ENCODE measurements at places on chromosomes 5 and 9.

GRCh38 chr5:41465493-41466171, 44.8 kb downstream of the PLCXD3 start:
- DNase-seq, result no peak

DNA sequence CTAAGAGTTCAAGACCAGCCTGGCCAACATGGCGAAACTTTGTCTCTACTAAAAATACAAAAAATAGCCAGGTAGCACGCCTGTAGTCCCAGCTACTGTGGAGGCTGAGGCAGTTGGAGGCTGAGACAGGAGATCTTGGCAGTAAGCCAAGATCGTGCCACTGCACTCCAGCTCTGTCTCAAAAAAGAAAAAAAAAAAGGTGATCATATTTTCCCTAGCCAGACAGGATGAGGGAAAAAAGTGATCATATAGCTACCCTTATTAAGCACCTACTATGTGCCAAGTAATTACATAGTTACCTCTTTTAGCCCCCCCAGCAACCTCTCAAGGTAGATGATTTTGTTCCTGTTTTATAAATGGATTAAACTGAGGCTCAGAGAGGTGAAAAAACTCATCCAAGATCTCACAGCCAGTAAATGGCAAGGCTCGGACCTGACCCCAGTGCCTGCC, 18.1 kb upstream of the RPL26L1 start:
- no peak for DNase-seq

GRCh38 chr5:167294882-167295680, 996.4 kb upstream of the WWC1 start:
- DNase-seq, result no peak

DNA sequence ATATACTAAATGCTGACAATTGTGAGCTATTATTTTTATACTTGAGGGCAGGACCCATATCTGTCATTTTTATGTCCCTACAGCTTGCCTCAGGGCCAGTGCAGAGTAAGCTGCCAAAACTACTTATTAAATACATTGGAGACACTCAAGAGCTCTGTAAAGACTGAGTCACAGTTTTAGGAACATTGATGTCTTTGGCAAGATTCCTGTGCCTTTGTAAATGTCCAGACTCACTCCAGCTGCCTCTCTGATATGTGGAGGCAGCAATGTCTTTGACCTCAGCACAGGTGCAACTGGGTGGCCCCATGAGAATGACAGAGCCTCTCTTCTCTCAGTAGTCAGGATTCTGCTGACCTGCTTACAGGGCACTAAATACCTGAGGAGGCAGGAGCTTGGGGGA, 363.2 kb downstream of the OSTF1 start:
- DNase-seq, result no peak

- DNase-seq, result peak; percentile 64
Observed at GRCh38 chr5:160165137-160166068, 46.2 kb upstream of the PWWP2A start.

DNA sequence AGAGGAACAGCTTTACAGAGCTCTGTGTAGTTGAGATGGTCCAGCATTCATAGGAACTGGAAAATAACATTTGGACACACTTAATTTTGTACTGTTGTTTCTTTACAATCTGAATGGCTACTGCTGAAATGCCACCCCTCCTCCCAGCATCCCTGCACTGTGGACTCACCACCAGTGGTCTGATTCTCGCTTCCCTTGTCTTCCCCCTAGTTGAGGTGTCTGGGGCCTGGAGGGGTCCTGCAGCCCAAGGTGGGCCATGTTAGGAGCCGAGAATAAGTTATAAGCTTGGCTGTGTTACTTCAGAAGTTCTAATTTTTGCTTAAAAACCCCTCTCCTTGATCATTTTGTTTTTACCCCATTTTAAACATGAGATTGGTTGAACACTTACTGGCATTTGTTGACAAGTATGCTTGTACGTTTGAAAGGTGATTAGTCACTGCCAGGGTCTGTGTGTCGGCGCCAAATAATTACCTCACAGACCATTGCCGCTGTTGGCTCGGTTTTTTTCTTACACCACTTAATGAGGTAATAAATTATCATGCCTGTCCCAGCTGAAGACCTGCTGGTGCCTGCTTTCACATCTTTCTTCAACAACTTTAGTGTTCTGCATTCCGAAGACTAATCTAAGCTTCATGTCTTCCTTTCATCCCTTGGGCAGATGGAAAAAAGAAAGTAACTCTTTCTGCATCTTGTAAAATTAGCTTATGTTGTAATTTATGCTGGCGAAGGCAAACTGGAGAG, 65.8 kb downstream of the MCCC2 start:
- peak; percentile 9 for DNase-seq

- DNase-seq, result no peak
Observed at GRCh38 chr5:16034319-16035001, 145.1 kb downstream of the MARCHF11 start.

DNA sequence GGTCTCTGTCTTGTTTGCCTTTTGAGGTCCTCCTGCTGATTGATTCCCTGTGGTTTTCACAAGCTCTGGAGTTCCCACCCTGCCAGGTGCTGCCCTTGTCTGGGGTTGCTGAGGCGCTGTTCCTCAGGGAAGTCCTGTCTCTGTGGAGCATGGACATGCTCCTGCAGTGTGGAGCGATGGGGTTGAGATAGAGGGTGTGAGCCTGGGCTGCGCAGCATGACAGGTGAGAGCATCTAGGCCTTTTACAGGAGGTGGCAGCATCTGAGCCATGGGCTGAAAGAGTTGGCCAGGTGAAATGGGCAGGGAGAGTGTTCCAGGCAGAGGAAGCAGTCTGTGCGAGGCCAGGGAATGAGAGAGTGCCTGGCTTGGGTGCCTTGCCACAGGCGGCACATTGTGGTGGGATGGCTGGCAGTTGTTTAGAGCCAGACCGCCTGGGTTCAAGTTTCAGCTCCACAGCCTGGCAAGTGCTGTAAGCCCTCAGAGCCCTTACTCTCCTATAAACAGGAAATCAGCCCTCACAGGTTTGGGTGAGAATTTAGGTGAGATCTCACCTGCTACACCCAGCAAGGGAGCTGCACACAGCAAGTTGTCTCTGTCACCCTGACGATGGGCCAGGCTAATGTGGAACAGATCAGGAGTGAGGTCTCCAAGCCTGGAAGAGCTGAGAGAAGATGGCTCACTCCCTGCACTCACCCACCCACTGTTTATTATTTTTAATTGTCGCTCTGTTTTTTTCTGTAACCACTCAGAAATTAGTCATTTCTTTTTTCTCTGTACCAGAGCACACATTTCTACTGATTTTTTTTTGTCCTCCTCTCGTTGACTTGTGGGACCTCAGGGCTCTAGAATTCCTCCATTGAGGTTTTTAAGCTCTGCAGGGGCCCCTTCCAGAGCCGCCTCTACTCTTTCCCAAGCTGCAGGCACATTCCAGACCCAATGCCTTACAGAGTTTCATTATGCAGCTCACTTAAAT, 19.6 kb downstream of the TCOF1 start:
- DNase-seq, result no peak

GRCh38 chr5:41707853-41708603, 162.2 kb downstream of the OXCT1 start:
- no peak for DNase-seq

- no peak for DNase-seq
Observed at GRCh38 chr9:89165880-89166279, 12.7 kb downstream of the SHC3 start.

DNA sequence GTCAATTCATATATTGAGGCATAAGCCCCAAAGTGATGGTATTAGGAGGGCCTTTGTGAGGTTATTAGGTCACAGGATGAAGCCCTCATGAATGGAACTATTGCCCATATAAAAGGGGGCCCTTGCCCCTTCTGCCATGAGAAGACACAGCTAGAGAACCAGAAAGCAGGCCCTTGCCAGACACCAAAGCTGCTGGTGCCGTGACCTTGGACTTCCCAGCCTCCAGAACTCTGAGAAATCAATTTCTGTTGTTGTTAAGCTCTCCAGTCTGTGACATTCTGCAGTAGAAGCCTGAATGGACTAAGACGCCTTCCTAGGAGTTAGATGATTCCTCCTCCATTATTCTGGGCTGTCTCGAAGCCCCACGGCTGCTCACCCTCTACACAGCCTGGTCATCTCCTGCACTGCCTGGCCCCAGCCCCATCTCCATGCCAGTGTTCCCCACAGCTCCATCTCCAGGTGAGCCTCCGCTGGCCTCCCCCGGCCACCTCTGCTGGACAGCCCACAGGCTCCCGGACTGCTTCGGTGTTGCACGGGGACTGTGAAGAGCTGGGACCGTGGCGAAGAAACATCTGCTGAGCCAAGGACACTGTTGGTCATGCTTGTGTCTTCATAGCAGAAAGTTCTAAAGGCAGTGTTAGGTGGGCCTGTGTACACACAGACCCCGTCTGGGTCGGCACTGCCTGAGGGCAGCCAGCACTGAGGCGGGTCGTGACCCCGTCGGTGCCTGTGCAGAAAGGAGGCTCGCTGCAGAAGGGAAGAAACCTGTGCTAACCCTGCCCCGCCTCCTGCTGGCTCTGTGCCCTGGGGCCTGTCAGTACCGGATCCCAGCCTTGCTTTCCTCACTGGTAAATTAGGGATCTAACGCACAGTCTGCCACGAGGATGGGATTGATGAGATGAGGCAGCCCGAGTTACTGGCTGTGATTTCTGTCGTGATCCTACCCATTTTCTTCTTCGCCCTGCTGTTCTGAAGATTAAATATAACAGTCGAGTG, 55.1 kb upstream of the CNOT6 start:
- no peak for DNase-seq

DNA sequence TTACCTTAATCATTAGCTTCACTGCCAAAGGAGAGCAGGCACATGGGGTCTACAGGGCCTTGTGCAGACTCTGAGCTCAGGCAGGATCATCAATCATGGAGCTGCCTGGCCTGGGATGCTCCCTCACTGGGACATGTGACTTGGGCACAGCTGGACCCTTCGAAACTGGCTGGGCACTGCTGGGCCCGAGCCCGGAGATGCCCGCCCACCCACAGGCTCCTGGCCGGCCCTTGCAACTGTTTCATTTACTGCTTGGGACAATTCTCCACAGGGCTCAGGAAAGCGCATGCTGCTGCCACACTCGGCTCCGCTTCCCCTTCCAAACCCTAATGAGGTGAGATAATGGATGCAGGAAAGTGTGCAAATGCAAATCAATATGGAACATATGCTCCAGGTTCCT, 387.5 kb downstream of the TRIM36 start:
- no peak for DNase-seq

DNA sequence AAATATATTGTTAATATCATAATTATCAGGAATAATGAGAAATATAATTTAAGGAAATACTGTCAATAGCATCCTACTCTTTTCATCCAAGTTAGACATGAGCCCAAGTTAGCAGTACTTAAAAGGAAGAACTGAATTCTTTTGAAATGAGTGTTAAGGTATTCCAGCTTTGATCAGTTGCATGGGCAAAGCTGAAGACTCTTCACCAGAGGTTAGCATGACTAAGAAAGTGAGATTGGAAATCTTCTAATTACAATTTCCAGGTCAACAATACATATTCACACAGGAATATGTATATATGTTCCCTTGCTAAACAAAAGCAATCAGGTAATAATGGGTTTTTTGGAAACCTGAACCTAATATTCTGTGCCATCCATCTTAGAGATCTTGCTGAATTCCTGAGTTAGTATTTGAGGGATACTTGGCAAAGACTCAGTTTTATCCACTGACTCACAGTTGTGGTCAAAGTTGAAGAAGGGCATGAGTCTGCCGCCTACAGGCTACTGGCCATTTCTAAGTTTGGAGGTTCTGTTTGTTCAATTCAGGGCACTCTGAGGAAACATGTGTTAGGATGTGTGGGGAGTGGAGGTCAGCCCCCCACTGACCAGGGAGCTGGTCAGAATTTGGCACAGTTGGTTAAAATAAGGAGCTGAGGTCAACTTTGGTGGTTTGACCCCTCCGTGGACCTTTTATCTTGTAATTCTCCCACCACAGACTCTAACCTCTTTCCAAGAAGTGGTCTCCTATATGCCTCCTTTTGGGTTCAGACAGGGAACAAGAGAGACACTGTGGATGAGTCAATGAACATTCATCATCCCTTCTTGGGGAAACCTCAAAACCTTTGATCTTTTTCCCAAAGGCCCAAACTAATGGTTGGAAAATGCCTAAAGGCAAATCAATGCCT, 118.3 kb downstream of the PIK3R1 start:
- no peak for DNase-seq

- DNase-seq, result no peak
Observed at GRCh38 chr5:98942847-98943246, 14.0 kb upstream of the CHD1 start.

- DNase-seq, result no peak
Observed at GRCh38 chr5:178818094-178818493, 41.7 kb upstream of the ZNF354B start.

GRCh38 chr9:36423206-36423605, 23.1 kb upstream of the RNF38 start:
- no peak for DNase-seq

- DNase-seq, result no peak
Observed at GRCh38 chr5:61837788-61838187, 468.2 kb upstream of the KIF2A start.

GRCh38 chr9:129333617-129334104, 155.6 kb upstream of the IER5L start:
- DNase-seq, result no peak

DNA sequence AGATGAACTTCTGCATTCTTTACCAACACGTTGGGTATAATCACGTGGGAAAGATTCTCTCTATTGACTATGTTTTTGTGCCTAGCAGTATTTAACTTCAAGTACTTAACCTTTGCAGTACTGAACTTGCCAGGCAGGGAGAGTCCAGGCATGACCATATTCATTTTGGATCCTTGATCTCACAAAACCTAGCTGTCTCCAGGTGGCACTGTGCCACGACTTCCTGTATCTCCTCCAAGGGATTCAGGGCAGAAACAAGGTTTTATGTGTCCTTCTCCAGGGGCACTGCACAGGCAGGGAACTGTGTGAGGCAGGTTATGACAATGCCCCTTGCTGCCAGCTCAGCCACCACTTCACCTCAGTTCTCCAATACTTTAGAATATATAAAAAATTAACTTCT, 11.7 kb upstream of the IFNA5 start:
- no peak for DNase-seq

- DNase-seq, result peak; percentile 48
Observed at GRCh38 chr9:133558191-133559126, 24.0 kb downstream of the ADAMTSL2 start.

DNA sequence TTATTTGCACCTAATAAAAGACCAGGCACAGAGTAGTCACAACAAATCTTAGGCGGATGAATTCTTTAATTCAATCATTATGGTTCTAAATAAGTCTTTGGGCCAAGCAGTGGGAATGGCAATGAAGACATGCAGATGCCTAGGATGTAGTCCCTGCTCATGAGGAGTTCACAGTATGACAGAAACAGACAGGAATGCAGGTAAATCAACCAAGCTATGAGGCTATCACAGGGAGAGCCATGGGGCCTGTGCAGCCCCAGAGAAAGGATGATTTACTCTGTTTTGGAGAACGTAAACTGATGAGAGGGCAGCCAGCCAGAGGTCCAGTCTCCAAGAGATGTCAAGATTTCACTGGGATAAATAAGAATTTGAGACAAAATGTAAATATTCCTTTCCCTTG, 129.4 kb downstream of the TRIM32 start:
- DNase-seq, result no peak

GRCh38 chr5:57157131-57157530, 16.7 kb upstream of the GPBP1 start:
- DNase-seq, result no peak

- DNase-seq, result no peak
Observed at GRCh38 chr5:173808079-173808808, 79.9 kb upstream of the CPEB4 start.
